ENCODE measurements at places on chromosomes 2 and 18. TPM values are rescaled to one million over a fixed set of nuclear protein-coding genes. Genes with fewer than 3 reads are reported as not detected.
A peak's percentile ranks its signal among the peaks of the same experiment; 100 is the strongest.

Gene AGXT
- total RNA-seq: not detected

DNA sequence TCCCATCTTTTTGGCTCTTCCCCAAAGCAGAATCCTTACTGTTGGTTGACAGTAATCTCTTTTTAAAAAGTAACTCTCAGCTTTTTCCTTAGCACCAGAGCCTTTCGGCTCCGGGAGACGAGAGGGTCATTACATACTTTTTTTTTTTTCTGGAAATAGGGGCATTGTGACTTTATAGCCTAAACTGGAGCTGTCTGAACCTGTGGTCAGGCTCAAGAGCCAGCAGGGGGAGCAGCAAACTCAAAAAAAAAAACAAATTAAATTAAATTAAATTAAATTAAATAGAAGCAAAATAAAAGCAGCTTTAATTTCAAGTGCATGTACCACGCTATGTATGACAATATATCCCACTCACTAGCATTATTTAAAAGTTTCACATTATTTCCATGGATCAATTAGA is 156.6 kb downstream of the DTNA start:
- no peaks in the 10 kb centered on the region for H3K27me3 ChIP-seq
- H3K4me1 ChIP-seq: peaks cover 6% of the 10 kb centered on the region
- no peaks in the 10 kb centered on the region for H3K36me3 ChIP-seq
- no peak overlapping the region for H3K27ac ChIP-seq

- peaks cover 24% of the 10 kb centered on the region for H3K36me3 ChIP-seq
- no peaks in the 10 kb centered on the region for H3K27me3 ChIP-seq
- no peaks in the 10 kb centered on the region for H3K4me1 ChIP-seq
- no peak overlapping the region for H3K4me3 ChIP-seq
- H3K27ac ChIP-seq: no peak overlapping the region
These were observed 95.8 kb downstream of the PXDN start for GRCh38 chr2:1648241-1649102.

Gene SERPINB11
- total RNA-seq: not detected

DNA sequence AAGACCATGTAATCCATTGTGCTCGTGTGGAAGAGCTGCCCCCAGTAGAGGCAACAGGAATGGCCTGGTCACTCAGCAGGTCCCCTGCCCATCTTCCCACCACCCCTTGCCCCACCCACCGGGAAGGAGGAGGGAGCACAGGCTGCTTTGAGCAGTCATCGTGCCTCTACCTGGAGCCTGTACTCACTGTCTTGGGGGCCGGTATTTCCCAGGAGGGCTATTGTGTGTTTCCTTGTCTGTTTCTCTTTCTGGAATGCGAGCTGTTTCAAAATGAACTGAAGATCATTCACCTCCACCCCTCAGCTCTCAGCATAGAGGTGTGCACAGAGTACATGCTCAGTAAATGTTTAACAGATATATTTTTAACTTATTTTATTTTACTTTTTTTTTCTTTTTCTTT is 7.7 kb upstream of the AMMECR1L start:
- peak; percentile 56 for DNase-seq
- H3K4me3 ChIP-seq: no peak overlapping the region
- no peaks in the 10 kb centered on the region for H3K27me3 ChIP-seq
- H3K36me3 ChIP-seq: no peaks in the 10 kb centered on the region
- H3K27ac ChIP-seq: no peak overlapping the region
- peaks cover 7% of the 10 kb centered on the region for H3K4me1 ChIP-seq

DNA sequence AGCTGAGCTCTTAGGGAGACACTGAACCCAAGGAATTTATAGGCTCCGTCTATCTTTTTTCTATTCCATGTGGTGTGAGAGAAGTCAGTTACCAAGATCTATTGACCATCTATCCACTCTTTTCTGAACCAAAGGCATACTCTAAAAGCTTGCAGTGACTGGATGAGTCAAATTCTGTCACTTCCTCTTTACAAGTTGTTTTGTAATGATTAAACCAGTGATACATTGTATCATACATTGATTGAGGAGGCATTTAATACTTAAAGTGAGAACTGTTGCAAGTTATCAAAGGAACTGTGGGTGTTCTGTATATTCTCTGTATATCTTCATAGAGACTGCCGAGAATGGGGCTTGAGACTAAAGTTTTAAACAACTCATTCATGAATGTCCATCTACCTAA is 188.8 kb downstream of the CAMKMT start:
- H3K4me1 ChIP-seq: peaks cover 41% of the 10 kb centered on the region
- H3K4me3 ChIP-seq: no peak overlapping the region
- H3K27ac ChIP-seq: no peak overlapping the region
- no peaks in the 10 kb centered on the region for H3K27me3 ChIP-seq
- H3K36me3 ChIP-seq: no peaks in the 10 kb centered on the region

Gene KIF3C
- total RNA-seq: 34.6 TPM

GRCh38 chr2:181138816-181139215 is 158.4 kb downstream of the UBE2E3 start:
- no peaks in the 10 kb centered on the region for H3K4me1 ChIP-seq
- H3K27ac ChIP-seq: no peak overlapping the region
- no peak for DNase-seq
- no peak overlapping the region for H3K4me3 ChIP-seq
- no peaks in the 10 kb centered on the region for H3K27me3 ChIP-seq
- no peaks in the 10 kb centered on the region for H3K36me3 ChIP-seq

- no peaks in the 10 kb centered on the region for H3K27me3 ChIP-seq
- H3K4me1 ChIP-seq: no peaks in the 10 kb centered on the region
- H3K4me3 ChIP-seq: no peak overlapping the region
- DNase-seq: no peak
- H3K27ac ChIP-seq: no peak overlapping the region
These were observed 892.2 kb upstream of the ZEB2 start for GRCh38 chr2:145412155-145412554.

Gene DLX1
- total RNA-seq: not detected

DNA sequence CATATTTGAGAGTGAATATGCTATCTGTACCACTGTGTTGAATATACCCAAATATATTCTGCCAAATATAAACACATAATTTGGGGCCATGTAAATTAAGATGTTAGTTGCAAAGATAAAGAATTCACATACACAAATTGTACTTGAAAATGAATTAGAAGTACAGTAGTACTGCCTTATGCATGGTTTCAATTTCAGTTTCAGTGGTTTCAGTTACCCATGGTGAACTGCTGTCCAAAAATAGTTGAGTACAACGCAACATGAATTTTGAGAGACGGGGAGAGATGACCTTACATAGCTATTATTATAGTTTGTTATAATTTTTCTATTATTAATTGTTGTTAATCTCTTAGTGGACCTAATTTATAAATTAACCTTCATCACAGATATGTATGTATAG is 1313.0 kb upstream of the FAM98A start:
- H3K4me3 ChIP-seq: no peak overlapping the region
- H3K36me3 ChIP-seq: no peaks in the 10 kb centered on the region
- no peak overlapping the region for H3K27ac ChIP-seq

- H3K4me1 ChIP-seq: no peaks in the 10 kb centered on the region
- H3K27me3 ChIP-seq: no peaks in the 10 kb centered on the region
- DNase-seq: no peak
- no peak overlapping the region for H3K27ac ChIP-seq
These were observed 59.0 kb downstream of the SEPTIN10 start for GRCh38 chr2:109554758-109555157.

Gene OR6B2
- total RNA-seq: not detected

GRCh38 chr18:62572456-62572855 is 49.6 kb downstream of the ZCCHC2 start:
- H3K27me3 ChIP-seq: no peaks in the 10 kb centered on the region
- no peak overlapping the region for H3K27ac ChIP-seq
- 0 out of 2 replicates have a peak, but pooled peaks cover 4% of the 10 kb centered on the region for H3K36me3 ChIP-seq
- no peaks in the 10 kb centered on the region for H3K4me1 ChIP-seq

- no peak overlapping the region for H3K27ac ChIP-seq
- no peaks in the 10 kb centered on the region for H3K4me1 ChIP-seq
- H3K4me3 ChIP-seq: no peak overlapping the region
- no peaks in the 10 kb centered on the region for H3K27me3 ChIP-seq
These were observed 172.6 kb downstream of the DPP4 start for GRCh38 chr2:161901460-161901859.
